ENCODE measurements at places on chromosomes 4 and X.

- no peak for DNase-seq
Observed at GRCh38 chr4:145781351-145781750, 101.4 kb downstream of the C4orf51 start.

GRCh38 chr4:145153904-145154298 is 26.5 kb downstream of the OTUD4 start:
- no peak for DNase-seq

GRCh38 chr4:39976945-39977488 is 694 bp downstream of the PDS5A start:
- DNase-seq: no peak

DNA sequence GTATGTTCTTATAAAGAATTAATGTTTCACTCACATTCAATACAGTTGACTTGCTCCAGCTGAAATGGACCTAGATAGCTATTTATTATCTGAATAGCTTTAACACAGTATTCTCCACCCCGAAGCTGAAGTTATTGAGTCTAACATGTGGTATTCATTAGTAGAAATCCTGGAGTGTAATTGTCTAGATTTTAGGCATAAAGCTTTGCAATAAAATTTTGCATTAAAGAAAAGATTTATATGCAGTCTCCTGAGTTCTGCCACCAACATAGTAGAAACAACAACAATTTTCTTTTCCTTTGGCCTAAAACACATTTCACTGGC is 90.2 kb upstream of the DCLK2 start:
- DNase-seq: no peak

DNA sequence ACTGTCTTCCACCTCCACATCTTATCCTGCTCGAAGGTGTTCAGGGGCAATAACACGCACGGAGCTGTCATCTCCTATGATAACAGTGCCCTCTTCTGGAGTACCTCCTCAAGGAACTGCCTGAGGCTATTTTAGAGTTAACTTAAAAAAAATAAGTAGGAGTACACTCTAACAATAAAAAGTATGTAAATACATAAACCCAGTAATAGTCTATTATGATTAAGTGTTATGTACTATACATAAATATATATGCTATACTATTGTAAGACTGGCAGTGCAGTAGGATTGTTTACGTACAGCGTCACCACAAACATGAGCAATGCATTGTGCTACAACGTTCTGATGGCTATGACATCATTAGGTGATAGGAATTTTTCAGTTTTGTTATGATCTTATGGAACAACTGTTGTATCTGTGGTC is 34.5 kb upstream of the TLR2 start:
- DNase-seq: no peak

- DNase-seq: no peak
Observed at GRCh38 chr4:114729068-114729738, 130.6 kb downstream of the UGT8 start.

- no peak for DNase-seq
Observed at GRCh38 chr4:169650227-169650936, 30.0 kb downstream of the CLCN3 start.
